CD4-positive, alpha-beta T cell (primary cell): ENCODE measurements at places on chromosomes 16 and 17.

- DNase-seq = no peak
These were observed 17.2 kb upstream of the UTP6 start for GRCh38 chr17:31918701-31919128.

DNA sequence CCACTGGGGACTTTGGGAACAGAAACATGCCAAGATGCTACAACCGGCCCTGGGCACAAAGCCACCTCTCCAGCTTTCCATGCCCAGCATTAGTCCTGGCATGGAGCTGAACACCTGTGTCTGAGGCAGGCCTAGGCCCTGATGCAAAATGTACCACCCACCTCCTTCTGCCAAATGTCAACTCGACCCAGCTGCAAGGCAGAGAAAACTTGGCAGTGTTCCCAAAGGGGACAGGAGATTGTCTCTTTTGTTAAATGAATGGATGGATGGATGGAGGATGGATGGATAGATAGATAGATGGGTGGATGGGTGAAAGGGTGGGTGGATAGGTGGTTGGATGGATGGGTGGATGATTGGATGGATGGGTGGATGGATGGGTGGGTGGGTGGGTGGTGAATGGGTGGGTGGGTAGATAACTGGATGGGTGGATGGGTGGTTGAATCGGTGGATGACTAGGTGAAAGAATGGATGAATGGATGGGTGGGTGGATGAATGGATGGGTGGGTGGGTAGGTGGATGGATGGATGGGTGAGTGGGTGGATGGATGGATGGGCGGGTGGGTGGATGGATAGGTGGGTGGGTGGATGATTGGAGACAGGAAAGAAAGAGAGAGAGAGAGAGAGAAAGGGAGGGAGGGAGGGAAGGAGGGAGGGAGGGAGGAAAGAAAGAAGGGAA lies 73.4 kb upstream of the TNRC6C start:
- DNase-seq = no peak

DNA sequence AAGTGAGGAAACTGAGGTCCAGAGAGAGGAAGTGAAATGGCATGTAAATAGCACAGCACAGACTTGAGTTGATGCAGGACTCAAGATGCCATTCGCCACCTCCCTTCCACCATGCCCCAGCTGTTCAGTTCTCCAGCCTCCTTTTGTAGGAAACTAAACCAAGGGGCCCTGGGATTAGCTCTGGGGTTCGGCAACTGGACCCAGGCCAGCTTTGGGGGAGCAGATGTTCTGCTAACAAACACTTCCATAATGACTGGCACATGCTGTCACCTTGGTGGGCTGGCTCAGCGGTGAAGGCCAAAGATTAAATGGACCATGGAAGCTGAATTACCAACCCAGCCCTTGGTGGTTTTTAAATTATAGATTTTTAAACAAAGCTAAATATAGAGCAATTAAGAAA lies 77.0 kb downstream of the IRX6 start:
- DNase-seq = no peak

- DNase-seq = no peak
These were observed 315.6 kb downstream of the SNX29 start for GRCh38 chr16:12291989-12292759.

- DNase-seq = no peak
These were observed 70.2 kb downstream of the ANKRD11 start for GRCh38 chr16:89420204-89420603.

DNA sequence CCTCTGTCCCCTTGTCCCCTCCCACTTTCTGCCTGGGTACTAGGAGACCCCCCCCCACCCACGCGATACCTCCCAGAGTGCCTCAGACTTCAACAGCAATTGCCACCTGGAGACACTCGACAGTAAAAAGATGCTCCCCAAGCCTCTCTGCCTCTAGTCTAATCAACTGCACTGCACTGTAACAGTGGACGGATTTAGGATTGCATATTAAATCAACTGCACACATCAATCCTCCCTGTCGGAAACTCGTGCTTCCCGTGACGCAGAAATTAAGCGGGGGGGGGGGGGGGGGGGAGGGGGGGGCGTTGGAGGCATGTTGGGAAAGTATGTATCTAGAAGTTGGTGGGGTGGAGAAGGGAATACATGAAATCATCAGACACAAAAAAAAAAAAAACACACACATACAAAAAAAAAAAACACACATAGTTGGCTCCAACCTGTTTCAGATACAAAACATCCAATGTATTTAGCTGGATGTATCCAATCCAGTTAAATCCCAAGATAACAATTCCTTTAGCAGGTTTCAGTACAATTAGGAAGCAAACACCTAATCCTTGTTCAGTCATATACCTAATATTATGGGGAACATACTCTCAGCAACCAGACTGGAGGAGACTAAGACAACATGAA lies 29.7 kb downstream of the FAM222B start:
- DNase-seq = no peak

DNA sequence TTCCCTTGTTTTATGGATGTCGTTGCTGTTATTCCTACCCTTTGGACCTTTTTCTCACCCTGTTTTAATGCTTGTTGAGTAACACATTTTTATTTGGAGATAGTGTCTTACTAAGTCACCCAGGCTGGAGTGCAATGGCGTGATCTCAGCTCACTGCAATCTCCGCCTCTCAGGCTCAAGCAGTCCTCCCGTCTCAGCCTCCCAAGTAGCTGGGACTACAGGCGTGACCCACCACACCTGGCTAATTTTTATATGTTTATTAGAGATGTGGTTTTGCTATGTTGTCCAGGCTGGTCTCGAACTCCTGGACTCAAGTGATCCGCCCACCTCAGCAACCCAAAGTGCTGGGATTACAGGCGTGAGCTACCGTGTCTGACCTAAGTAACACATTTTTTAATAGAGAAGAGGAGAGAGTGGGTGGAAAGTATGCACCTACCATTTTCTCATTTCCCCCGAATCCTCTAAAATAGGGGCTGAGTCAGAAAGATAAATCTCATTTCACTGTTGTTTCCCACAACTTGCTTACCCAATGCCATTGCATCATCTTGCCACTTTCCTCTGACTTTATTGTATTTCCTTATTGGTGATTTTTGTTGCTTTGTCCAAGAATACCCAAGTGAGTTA lies 7.0 kb downstream of the DHX40 start:
- DNase-seq = no peak

- no peak for DNase-seq
These were observed 24.4 kb downstream of the SCNN1G start for GRCh38 chr16:23206986-23207385.

- DNase-seq = no peak
These were observed 57.3 kb downstream of the TMEM186 start for GRCh38 chr16:8739989-8740704.

- no peak for DNase-seq
These were observed 314.8 kb upstream of the GOT2 start for GRCh38 chr16:59048876-59049275.

DNA sequence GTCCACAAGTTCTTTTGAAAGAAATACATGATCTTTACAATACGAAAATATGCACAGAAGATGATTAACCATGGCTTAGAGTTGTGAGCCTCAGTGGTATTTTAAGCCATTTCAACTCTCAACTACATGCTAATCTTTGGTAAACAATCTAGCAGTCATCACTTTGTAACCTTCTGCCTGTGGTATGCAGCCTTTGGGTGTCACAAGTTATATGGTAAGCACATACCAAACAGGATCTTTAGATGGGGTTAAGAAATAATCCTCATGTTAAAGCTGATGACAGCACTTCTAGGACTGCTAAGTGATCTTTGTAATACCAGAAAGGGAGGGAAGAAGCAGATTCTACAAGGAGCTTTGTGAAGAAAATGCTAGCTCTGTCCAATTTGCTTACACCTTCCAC lies 74.3 kb downstream of the CA4 start:
- DNase-seq = no peak

DNA sequence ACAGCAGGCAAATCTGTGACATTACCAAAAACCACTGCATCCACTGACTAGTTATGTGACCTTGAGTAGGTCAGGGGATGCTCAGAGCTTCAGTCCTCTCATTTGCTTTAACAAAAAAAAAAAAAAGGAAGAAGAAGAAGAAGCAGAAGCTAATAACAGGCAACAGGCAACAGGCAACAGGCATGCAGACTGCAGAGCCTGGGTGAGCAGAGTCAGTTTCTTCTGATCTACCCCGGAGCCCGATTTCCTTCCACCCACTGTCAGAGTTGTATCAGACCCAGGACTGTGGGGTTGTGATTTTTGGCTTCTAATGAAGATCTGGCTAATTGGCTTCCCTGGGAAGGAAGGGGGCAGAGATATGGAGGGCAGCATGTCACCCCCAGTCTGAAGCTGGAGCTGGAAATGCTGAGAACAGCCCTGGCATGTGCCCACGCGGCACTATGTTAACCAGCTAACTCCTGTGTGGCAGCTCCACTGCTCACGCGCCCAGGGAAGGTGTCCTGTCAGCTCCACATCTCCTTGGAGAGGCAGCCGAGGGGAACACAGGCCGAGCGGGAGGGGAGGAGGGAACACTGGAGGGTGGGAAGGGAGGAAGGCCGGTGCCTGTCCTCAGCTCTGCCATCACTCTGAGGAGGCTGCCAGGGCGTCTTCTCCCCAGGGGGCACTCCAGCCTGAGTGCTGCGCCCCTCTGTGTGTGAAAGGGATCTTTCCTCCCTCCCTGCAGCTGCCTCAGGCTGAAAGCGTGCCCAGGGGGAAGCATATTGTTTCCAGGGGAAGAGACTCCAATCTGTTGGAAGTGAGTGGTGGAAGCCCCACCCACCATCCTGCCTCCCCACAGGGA lies 17.6 kb downstream of the SRCIN1 start:
- DNase-seq = no peak

- no peak for DNase-seq
These were observed 63.4 kb downstream of the GTF3C1 start for GRCh38 chr16:27486344-27486743.

GRCh38 chr16:85370881-85371651 lies 242.1 kb upstream of the GSE1 start:
- DNase-seq = no peak

DNA sequence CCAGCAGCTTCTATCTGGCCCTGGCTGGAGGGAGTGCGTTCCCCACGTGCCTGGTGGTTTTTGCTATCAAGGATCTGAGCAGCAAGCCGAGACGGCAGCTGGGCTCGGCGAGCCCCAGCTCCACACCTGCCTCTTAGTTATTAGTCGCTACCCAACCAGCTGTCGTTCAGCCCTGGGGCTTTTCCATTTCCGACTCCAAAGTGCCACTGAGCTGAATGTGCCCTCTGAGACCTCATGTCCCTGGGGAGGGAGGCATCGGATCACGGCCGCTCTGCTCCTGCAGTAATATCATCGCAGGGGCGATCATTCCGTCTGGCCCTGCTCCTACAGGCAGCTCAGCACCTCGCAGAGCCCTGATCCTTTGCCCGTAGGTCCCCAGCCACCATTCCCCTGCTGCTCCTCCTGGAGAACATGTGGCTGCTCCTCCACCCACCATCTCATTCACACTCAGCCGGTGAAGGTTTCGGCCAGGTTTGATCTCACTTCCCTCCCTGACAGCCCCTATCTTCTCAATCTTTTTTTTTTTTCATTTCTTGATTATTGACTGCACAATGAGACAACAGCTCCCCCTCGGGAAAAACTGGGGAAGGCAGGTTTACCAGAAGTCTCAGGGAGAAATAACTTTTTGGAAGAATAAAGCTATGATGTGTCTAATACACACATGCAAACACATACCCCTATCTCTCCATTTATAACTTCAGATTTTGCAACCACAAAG lies 86.7 kb downstream of the ZFHX3 start:
- no peak for DNase-seq

GRCh38 chr16:81551151-81551808 lies 106.7 kb downstream of the CMIP start:
- DNase-seq = no peak

DNA sequence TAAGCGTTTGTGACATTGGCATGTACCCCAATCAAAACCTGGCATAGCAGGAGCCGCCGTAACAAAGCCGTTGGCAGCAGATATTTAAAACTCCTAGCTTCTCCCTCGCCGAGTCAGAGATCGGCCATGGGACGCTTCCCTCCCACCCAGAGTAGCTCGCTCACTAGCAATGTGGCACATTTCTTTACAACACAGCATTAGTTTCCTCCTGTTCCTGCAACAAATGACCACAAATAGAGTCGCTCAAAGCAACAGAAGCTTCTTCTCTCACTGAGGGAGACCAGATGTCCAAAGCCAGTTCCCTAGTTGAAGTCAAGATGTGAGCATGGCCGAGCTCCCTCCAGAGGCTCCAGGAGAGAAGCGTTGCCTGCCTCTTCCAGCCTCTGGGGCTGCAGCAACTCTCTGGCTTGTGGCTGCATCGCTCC lies 106.7 kb downstream of the RBFOX3 start:
- no peak for DNase-seq

GRCh38 chr17:19551591-19552148 lies 18.0 kb downstream of the SLC47A1 start:
- DNase-seq = no peak

GRCh38 chr16:72530434-72530833 lies 358.5 kb upstream of the PMFBP1 start:
- no peak for DNase-seq

DNA sequence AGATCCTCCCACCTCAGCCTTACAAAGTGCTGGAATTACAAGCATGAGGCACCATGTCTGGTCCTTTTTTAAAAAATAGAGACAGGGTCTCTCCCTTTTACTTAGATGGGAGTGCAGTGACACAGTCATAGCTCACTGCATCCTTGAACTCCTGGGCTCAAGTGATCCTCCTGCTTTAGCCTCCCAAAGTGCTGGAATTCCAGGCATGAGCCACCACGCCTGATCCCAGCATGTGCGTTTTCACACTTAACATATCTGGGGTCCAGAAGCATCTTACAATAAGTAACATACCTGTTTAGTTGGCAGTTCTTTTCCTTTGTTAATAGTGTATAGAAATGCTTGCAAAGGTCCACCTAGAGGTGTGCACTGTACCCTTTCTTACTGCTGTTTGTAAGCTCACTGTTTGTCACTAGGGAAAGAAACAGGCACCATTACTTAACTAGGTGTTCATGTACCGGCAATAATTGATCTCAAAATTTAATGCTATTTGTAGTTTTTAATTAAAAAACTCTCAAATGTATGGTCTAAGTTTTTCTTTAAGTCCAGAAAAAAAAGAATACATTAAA lies 221.7 kb downstream of the RPTOR start:
- no peak for DNase-seq

DNA sequence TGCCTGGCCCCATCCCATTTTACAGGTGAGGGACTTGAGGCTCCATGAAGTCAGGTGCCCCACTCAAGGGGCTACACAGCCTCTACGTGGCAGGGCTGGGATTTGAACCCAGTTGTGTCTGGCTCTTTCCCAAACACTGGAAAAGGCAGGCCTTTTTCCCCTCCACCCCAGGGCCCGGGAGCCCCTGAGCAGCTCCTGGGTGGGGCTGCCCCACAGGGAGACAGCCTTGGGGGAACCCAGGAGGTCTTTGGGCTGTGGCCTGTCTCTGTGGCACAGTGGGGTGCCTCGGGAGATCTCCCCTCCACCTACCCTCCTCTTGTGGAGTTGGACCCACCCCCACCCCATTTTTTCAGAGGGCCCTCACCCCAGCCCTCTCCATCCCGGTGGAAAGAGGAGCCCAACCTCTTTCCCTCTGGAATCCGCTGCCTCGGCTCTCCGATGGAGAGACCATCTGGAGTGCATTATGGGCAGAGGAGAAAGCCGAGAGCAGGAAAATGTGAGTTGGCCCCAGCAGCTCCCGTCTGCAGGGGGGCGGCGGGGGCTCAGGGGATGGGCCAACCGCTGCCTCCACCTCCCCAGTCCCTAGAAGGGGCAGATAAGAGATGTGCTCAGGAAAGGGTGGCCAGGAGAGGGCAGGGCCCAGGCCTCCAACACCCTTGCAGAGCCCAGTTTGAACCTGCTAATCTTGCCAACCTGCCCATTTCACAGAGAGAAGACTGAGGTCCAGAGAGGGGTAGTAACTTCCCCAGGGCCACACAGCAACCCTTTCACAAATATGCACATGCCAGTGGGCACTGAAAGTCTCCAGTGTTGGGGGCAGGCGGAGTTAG lies 15.4 kb upstream of the TMEM92 start:
- no peak for DNase-seq

GRCh38 chr17:71402661-71403141 lies 718.1 kb upstream of the SOX9 start:
- no peak for DNase-seq
